ENCODE measurements at places on chromosomes 1 and 21.

- no peak for DNase-seq
Measured at GRCh38 chr1:26831059-26831458, 4.6 kb downstream of the ZDHHC18 start.

DNA sequence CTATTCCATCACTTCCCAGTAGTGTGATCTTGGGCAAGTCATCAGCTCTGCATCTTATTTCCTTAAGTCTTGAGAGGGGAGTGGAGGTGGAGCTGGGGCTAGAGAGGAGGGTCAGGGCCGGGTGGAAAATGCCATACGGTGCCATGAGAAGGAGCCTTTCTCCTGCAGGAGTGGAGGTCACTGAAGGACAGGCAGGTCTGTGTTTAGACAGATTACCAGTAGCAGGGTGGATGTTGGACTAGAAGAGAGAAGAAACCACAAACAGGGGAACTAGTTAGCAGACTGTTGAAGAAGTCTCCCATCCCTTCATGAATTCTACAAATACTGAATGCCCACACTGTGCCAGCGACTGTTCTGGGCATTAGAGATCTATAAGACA, 13.9 kb upstream of the CPT2 start:
- DNase-seq = no peak

GRCh38 chr1:230749150-230749549, 2.0 kb downstream of the CAPN9 start:
- no peak for DNase-seq

DNA sequence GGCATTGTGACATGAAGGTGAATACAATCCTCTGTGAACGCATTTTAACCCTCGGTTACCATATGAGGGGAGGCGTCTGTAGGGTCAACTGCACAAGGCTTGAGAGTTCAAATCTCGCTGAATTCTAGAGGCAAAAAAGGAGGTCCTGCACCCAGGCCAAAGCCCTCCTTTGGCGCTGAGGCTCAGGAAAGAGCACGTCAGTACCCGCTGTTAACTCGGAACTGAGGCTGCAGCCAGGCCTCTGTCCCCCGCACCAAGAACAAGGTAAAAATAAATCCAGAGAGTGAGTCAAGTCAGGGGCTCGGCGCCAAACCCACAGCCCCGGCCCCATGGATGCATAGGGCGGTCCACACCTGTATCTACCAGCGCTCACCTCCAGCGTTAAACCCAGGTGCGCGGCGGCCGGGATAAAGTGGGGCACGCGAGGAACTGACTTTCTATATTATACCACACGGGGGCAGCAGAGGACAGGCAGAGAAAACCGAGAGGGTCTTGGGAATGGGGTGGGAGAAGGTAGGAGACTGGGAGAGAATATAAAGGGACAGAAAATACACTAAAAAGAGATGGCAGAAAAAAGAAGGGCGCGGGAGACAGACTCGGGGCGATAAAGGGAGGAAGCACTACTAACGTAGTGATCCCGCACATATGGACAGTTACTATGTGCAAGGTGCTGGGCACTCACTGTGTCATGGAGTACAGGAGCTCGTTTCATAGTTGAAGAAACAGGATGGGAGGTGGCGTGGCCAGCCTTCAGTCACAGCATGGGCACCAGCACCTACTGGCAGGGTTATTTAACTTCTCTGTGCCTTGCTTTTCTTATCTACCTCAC, 54.9 kb downstream of the DMRTA2 start:
- no peak for DNase-seq
